ENCODE measurements at places on chromosomes 3 and 15.

- no peak for DNase-seq
Measured at GRCh38 chr3:65597952-65598413, 440.7 kb downstream of the MAGI1 start.

DNA sequence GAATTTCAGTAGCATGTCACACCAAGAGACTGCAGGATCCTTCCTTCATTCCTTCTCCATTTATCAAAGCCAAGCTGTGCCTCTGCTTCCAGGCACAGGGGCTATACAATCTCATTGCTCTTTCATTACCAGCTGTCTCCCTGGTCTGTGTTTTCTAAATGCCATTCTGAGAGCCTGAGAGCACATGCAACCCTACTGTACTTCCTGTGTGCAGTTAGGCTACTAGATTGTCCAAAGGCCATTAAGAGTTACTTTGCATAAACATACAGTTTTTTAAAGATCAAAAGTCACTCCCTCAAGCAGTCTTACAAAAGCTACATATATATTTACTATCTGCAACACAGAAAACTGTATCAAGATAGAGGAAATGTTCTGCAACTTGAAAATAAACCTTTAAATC, 110.1 kb downstream of the CFAP44 start:
- DNase-seq, result no peak

- no peak for DNase-seq
Measured at GRCh38 chr3:136931606-136932005, 26.2 kb upstream of the IL20RB start.

DNA sequence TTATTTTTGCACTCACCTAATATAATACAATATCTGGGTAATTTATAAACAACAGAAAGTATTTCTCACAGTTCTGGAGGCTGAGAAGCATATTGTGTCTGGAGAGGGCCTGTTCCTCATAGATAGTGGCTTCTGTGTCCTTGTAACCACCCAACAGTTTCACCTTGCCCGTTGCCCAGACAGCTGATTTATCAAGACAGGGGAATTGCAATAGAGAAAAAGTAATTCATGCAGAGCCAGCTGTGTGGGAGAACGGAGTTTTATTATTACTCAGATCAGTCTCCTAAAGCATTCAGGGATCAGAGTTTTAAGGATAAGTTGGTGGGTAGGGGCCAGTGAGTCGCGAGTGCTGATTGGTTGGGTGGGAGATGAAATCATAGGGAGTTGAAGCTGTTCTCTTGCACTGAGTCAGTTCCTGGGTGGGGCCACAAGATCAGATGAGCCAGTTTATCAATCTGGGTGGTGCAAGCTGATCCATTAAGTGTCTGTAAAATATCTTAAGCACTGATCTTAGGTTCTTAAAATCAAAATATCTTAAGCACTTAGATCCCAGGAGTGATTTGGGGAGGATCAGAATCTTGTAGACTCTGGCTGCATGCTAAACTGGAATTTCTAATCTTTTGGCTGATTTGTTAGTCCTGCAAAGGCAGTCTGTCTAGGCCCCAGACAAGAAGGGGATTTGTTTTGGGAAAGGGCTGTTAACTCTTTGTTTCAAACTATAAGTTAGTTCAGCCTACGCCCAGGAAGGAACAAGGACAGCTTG, 33.9 kb upstream of the C15orf39 start:
- no peak for DNase-seq

- DNase-seq, result no peak
Measured at GRCh38 chr3:141126661-141127343, 75.7 kb downstream of the SPSB4 start.

GRCh38 chr3:30042274-30042859, 564.0 kb upstream of the TGFBR2 start:
- peak; percentile 75 for DNase-seq

DNA sequence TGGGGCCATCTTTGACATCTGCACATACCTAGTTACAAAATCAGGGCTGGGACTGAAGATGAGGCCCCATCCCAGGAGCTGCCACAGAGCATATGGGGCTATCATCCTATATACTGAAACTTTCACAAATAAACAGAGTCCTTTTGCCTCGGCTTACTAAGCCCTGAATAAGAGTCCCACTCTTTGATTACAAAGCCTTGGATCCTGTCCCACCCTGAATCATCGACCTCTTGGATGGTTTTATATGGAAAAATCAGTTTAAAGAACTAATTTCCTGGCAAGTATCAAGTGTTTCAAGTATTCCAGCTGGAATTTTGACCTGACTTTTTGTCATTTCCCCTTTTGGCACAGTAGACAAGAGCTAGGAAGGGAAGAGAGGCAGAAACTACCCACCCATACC, 331.3 kb upstream of the FRG2C start:
- DNase-seq, result no peak

DNA sequence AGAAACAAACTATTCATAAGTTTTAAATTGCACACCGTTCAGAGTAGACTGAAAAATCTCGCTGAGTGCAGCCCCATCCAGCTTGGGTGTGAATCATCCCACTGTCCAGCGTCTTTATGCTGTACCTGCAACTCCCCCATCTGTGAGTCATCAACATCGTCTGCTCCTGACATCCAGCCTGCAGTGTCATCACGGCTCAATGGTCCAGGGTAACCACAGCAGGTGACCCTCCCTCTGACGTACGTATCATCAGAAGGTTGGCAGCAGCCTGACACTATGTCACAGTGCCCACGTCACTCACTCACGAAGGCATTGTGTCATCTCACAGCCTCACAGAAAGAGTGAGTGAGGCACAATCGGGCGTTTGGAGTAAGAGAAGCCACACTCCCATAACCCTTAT, 65.2 kb downstream of the TPRA1 start:
- no peak for DNase-seq

DNA sequence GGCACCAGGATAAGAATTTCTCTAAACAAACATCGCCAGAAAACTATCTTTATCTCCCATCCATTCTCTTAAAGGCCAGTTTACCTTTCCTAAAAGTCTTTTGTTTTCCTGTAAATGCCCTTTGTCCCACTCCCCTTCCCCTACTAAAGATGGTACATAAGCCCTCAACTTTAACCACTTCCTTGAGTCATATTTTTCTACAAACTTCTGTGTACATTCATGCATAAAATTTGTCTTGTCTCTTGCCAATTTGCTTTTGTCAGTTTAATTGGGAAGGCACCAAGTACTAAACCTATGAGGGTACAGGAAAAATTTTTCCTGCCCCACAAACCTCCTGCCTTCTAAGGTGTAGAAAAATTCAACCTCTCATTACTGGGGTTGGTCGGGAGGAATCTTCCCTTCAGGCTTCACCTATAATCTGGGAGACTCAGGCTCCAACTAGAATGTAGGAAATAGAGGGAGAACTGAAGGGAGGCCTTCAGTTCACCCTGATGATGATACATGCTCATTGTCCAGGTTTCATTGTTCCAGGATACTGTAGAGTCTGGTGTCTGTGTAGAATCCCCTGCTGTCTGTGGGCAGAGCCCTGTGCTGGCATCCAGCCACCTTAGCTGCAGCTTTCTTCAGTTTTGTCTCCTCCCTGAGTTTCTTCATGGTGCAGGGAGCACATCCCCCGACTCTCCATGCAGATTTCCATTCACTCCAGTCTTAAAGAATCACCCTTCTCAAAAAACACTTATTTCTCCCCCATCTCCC, 53.2 kb downstream of the CD200R1L start:
- no peak for DNase-seq

- DNase-seq, result peak; percentile 59
Measured at GRCh38 chr3:58288011-58288728, 17.9 kb upstream of the RPP14 start.

DNA sequence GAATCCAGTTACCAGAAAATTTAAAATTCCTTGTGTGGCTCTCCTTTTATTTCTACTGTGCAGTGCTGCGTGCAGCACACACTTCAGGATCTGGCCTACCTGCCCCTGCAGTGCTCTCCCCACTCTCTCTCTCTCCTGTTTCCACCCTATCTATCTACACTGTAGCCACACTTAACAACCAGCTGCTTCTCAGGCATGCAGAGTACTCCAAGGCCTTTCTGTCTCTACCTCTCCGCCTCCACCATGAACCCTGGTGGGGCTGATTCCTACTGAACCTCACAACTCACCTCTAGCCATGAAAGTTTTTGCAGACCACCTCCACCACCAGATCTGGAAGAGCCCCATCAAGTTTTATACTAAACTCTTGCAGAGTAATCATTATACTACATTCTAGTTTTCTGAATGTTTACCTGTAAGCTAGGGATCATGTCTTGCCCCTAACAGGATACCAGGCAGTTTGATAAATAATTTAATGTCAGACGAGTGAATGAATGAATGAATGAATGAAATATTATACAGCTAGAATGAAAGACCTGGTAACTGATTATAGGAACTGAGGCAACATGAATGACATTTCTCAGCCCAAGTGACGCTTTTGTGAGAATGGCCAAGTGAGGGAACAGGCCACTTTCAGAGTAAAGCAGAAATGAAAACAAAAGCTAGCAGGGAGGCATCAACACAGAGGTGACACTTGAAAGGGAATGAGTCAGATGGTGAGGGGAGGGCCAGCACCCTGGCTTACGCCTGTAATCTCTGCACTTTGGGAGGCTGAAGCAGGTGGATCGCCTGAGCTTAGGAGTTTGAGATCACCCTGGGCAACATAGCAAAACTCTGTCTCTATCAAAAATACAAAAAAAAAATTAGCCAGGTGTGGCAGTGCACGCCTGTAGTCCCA, 363.5 kb downstream of the FOXP1 start:
- DNase-seq, result no peak

DNA sequence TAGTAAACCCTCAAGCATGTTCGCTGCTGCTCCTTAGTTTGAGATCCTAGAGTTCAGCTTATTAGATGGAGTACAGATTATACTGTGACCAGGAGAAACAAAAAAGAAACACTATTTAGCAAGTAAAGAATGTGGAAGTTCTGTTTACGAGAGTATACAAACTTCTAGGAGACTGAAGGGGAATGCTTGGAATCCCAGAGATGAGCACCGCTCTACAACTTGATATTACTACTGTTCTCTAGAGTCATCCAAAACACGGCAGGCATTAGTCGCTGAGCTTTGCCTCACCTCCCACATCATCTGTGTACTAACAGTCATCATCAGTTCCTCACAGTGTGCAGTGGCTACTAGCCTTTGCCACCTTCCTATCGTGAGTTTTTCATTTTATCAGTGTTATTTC, 121.4 kb upstream of the CHRM5 start:
- no peak for DNase-seq

DNA sequence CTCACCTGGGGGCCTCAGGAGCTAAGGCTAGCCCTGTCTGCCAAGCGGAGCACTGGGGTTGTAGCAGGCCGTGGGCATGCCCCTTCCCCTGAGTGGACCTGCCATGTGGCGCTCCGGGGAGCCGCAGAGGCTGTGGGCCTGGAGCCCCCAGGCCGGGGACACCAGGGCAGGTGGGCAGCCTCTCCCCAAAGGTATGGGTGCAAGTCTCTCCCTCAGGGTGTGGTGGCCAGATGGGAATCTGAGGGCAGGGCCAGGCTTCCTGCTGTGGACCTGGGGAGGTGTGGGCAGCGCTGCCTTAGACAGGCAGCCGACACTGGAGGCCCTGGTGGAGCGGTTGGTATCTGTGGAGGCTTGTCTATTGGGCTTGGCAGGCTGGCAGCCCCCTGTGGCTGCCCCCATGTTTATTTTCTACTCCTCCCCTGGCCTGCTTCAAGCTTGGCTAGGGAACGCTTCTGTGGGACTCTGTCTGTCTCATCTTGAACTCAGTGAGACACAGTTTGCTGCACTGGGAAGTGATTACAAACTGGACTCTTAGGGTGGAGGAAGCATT, 5.9 kb downstream of the ACVR2B start:
- no peak for DNase-seq

- DNase-seq, result no peak
Measured at GRCh38 chr3:51706788-51707731, at the start of gene GRM2. TSS of gene GRM2 (plus strand) at chr3:51707068. CDS start at chr3:51708984, 1,916 bp downstream.

GRCh38 chr3:140943781-140944552, 2.3 kb downstream of the SLC25A36 start:
- DNase-seq, result no peak

- DNase-seq, result no peak
Measured at GRCh38 chr3:143605233-143605950, 242.9 kb downstream of the SLC9A9 start.

DNA sequence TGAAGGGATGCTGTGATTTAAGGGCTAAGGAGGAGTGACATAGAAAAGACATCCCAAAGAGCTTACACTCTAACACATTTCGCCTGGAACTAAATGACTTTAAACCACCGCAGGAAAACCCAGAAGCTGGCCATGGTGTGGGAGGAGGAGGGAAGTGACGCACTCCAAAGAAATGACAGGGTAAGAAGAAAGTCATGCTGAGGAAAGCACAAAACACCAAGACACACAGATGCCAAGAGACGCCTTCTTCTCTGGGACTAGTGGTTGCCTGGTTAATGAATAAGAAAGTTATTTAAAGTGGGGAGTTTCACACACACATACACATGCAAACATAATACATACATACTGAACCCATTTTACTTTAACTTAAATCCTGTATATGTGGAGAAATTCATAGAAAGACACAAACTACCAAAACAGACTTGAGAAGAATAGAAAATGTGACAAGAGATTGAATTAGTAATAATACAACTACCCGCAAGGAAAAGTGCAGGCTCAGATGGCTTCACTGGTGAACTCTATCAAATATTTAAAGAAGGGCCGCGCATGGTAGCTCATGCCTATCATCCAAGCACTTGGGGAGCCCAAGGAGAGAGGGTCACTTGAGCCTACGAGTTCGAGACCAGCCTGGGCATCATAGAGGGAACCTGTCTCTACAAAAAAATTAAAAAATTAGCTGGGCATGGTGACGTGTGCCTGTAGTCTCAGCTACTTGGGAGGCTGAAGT, 125.5 kb downstream of the NSMCE3 start:
- DNase-seq, result no peak

DNA sequence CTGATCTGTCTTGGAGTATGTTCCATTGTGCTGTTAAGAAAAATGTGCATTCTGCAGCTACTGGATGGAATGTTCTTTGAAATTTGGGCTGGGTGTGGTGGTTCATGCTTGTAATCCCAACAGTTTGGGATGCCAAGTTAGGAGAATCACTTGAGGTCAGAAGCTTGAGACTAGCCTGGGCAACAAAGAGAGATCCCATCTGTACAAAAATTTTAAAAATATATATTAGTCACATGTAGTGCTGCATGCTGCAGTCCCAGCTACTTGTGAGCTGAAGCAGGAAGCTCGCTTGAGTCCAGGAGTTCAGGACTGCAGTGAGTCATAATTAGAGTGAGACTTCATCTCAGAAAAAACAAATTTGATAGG, 62.8 kb upstream of the PLSCR4 start:
- DNase-seq, result no peak
